ENCODE measurements at places on chromosomes 12 and 14.

DNA sequence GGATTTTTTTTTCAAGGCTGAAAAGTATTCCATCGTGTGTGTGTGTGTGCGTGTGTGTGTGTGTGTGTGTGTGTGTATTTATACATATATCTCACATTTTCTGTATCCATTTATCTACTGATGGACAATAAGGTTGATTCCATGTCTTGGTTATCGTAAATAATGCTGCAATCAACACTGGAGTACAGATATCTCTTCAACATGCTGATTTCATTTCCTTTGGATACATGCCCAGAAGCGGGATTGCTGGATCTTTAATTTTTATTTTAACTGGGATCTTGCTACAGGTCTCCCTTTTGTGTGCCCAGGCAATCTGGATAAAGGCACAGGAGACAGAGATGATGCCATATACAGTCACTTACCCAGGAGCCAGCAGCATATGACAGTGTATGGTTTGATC lies 338.1 kb downstream of the SOX5 start:
- no peak for DNase-seq

GRCh38 chr12:124039276-124039675 lies 66.3 kb downstream of the ZNF664 start:
- no peak for DNase-seq

DNA sequence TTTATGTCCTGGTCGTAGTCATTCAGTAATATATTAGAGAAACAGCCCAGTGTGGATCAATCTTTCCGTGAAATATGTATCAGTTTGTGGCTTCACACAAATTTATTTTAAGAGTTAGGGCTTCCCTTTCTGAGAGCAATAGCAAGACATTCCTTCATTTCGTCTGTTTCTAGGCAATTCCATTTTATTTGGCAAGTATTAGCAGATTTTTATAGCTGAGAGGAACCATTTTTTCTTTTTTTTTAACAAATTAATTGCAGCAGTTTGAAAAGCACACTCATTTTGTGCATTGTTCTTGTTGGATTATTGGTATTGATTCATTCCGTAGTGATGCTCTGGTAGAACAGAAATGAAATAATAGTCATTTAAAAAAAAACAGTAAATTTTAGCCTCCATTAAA lies 132.9 kb downstream of the SRGAP1 start:
- no peak for DNase-seq

- peak; percentile 72 for DNase-seq
These were observed 108.9 kb upstream of the PLEKHG7 start for GRCh38 chr12:92593734-92594402.

DNA sequence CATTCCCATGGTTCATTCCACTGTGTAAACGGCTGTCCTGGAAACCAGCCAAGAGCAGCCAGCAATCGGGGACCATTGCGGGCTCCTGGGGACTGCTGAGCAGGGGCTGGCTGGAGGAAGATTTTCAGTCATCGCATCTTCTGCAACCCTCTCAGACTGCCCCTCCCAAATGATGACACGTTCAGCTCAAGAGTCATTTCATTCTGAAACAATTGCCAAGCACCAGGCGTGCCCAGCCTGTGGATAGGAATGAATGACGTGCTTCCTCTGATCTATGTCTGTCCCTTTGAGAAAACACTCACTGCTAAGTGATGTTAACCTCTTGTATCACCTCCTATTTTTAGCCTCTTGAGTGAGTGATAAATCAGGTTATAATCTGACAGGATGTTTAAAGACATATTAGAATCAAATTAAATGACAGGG lies 62.0 kb downstream of the NDUFA12 start:
- DNase-seq = peak; percentile 23

DNA sequence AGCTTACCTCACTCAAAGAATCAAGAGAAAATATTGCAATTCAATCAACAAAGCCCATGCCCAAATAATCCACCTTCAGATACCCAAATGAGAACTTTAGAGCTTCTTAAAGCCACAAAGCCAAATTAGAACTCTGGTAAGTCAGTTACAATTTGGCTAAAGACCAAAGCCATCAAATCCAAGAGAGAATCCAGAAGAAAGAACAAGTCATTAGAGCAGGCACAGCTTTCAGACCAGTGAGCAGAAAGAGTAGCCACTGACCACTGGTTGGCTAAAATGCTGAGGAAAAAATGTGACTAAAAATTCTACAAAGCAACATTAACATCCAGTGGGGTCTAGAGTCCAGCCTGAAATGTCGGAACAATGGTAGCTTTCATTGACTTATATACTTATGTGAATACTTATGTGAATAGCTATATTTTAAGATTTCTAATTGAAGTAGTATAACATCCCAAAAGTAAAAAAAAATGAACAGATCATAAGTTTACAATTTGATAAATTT lies 735.2 kb upstream of the TBX3 start:
- DNase-seq = no peak

- no peak for DNase-seq
These were observed 108.6 kb downstream of the PPM1A start for GRCh38 chr14:60357551-60358149.

GRCh38 chr12:94469522-94469921 lies 9.9 kb upstream of the CEP83 start:
- no peak for DNase-seq

- no peak for DNase-seq
These were observed 2.8 kb downstream of the DIO2 start for GRCh38 chr14:80208461-80208860.

GRCh38 chr14:37179896-37180502 lies 7.6 kb upstream of the SLC25A21 start:
- no peak for DNase-seq

DNA sequence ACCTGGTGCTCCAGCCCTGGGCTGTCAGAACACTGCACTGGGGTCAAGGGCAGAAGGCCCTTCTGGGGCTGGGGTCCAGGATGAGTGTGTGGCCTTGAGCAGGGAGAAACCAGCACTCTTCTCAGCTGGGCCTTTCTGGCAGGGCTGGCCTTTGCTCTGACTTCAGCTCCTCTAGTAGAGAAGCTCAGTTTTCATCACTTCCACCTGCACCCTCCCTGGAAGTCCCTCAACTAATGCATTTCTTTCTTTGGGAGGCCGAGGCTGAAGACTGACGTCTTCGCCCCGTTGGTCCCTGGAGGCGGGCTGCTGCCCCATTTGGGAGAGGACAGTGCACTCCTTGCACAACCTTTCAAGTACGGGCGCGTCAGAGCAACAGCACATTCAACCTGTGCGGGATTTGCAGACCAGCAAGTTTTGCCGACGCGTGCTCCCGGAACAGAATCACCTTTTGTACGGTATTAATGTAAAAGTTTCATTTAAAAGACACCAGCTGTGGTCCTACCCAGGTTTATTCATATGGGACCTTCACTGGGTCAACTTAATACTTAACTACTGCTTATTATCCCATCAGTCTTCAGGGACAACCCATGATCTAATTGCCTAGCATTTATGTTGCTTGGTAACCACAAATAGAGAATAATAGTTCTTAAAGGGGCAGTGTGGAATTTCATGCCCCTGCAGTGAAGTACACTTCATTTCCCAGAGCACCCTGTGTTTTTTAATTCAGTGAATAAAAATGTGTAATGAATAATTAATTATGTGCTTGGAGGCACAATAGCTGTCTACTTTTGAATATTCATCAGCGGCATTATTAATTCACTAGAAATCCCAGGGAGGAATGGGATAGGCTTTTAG lies 134.8 kb upstream of the VRK1 start:
- DNase-seq = no peak

- no peak for DNase-seq
These were observed 109.8 kb upstream of the CPSF6 start for GRCh38 chr12:69129564-69129963.

DNA sequence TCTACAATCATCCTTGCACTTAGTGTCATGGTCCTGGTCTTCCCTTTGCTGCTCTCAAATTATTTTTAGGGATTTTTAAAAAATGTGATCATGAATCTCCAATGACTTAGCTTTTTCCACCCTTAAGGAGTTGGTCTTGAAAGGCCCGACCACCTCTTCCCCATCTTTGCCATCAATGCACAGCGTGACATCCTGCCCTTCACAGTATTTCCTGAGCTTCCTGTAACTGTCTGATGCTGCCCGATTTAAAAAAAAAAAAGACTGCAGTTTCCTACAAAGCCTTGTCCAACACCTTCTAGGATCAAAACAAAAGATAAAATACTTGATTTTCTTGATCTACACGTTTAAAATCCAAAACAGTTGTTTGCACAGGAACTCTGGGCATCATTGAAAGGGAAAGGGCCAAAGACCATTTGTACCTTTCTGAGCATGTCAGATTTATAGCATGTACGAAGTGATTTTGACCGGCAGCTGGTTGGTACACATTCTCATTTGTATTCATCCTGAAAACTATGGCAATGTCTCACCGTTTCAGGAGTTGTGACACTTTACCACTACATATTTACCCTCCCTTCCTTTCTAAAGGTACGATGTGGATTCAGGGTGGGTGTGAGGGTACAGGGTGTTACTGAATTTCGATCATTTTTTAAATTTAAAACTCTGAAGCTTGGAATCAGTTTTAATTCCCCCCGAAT lies 7.4 kb upstream of the ELK3 start:
- no peak for DNase-seq

DNA sequence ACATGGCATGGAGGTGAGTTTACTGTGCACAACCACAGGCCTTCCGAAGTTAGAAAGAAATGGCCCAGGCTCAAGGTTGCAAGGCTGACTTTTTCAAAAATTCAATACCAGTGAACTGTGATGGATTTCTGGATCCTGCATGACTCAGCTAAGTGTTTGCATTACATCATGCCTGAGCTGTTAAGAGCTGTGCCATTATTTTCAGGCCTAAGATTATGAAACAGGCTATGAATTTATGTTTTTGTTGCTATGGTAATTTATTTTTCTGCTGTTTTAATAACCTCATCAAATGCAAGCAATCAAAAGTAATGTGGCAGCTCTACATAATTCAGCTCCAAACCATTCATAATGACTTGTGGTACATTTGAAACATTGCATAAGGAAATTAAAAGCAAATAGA lies 457.7 kb upstream of the TMEM132C start:
- no peak for DNase-seq

DNA sequence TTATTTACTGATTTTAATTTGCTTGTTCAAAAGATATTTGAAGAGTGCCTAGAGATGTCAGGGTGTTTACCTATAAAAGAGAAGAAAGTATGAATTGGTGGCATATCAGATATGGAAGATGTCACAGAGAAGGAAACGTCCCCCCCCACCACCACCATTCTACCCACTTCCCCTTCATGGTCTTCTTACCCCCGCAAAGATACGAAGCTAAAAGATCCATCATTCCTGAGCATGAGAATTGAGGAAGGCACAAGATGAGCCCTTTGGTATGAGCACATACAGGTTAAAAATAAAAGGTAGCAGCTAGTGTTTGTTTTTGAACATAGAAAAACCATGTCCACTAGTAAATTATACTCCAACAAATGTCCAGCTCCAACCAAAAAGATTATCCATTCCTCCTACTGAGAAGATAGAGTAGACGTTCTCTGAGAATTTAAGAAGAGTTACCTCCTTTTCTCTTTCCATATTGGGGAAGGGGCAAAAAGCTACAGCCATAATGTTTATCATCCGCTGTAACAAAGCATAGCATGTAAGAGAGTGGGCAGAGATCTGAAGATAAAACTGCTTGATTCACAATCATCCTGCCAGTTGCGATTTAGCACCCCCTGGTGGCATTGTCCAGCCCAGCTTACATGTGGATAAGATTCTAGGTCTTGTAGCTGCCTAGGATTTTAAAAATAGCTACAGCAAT lies 29.1 kb downstream of the NFYB start:
- peak; percentile 84 for DNase-seq

All from activated T-cell treated with anti-CD3 and anti-CD28 coated beads, Interleukin-2, amount 50 U/mL, for 1 hour (primary cell).